ENCODE measurements at places on chromosomes 5 and 9.

GRCh38 chr5:170756691-170757090 lies 26.8 kb upstream of the GABRP start:
- no peak overlapping the region for H3K27ac ChIP-seq
- no peak overlapping the region for H3K4me3 ChIP-seq
- H3K36me3 ChIP-seq = no peaks in the 10 kb centered on the region
- H3K27me3 ChIP-seq = peaks cover 7% of the 10 kb centered on the region
- no peak for DNase-seq

DNA sequence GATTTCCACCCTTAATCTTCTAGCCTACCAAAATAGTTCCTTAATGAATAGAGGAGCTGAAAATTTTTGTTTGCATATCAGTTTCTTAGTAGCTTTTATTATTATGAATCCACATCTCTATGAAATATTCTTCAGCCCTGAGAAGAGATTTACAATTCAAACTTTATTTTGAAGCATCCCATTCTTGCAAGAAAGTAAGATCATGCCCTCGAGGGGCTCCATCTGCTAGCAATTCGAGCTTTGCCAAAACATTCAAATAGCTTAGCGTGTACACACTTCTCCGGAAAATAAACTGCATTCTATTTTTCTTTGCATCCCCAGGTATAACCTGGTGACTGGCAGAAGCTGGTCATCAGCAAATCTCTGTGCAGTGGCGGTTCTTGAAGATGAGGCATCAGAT lies 370.7 kb downstream of the MTRR start:
- H3K4me1 ChIP-seq = no peaks in the 10 kb centered on the region
- no peak overlapping the region for H3K27ac ChIP-seq
- H3K27me3 ChIP-seq = no peaks in the 10 kb centered on the region

- DNase-seq = no peak
- H3K27ac ChIP-seq = no peak overlapping the region
- no peak overlapping the region for H3K4me3 ChIP-seq
Observed at GRCh38 chr5:145906401-145906800, 30.0 kb upstream of the SH3RF2 start.

- DNase-seq = no peak
- H3K36me3 ChIP-seq = no peaks in the 10 kb centered on the region
- no peaks in the 10 kb centered on the region for H3K27me3 ChIP-seq
- no peak overlapping the region for H3K4me3 ChIP-seq
- H3K27ac ChIP-seq = no peak overlapping the region
Observed at GRCh38 chr5:150511578-150512367, 3.8 kb downstream of the NDST1 start.

- no peak overlapping the region for H3K4me3 ChIP-seq
- H3K36me3 ChIP-seq = no peaks in the 10 kb centered on the region
- DNase-seq = peak; percentile 50
Observed at GRCh38 chr9:127154390-127155191, 32.2 kb upstream of the ANGPTL2 start.
